ENCODE measurements at places on chromosomes 5 and 9.

DNA sequence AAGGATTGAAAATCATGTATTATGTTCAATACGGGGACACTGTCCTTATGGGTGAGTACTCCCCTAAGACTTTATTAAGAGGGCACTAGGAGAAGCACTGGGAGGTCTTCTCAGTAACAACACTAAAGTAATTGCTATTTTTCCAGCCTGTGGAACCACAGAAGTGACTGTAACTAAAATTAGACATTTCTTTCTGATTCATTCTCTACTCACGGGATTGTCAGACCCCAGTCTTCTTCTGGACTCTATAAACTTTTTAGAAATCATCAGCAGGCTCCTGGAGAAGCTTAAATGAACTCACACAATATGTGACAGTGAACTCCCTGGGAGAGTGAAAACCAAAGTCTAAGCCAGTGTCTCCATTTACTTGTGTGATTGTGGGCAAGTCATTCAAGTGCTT lies 14.5 kb downstream of the TLR4 start:
- no peak for DNase-seq

DNA sequence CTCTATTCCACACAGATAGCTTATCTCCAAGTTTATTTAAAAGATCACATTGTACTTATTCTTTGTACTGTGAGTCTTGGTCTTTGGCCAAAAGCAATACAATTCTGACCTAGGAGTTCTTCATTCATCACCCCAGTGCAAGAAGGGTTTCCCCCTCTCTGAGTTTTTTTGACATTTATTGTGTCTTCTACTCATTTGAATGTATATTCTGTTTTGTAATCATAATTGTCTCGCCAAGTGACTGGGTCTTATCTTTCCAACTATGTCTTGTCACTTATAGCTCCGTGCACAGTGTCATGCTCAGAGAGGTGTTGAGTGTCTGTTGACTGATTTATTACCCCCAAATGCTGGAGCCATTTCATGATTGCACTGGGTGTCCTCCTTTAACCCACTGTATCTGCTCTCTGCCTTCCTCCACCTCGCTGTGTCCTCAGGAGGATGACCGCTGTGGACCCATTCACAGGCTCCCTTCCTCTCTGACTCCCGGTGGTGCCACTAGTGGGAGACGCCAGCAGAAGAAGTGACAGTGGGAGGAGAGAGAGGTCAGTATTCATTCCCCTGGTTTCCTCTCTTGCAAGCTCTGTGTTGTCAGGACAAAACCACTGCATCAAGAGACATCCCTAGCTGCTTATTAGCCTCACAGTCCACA lies 11.2 kb upstream of the TRIO start:
- DNase-seq = no peak

DNA sequence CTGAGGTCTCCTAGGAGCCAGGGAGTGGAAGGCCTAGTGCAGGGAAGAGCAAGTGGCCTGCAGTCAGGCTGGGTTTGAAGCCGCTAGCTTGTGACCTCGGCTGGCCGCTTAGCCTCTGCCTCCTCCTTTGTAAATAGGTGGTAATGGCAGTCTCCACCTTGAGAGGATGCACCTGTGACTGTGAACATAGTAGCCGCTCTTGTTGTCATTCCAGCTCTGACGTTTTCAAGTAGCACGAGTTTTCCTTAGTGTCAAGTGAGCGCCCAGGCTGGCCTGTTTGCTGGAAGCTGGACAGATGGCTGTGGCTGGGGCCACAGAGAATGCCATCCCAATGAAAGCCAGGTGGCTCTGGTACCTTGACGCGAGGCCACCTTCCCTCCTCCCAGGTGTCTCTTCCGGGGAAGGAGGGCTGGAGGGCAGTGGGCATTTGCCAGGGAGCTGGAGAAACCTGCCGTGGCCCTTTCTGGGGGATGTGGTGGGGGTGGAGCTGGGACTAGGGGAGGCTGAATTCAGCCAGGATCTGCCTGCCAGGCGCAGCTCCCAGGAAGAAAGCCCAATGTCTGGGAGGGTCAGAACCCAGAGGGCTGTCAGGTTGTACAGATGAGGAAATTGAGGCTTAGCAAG lies 2.5 kb downstream of the ASS1 start:
- no peak for DNase-seq

DNA sequence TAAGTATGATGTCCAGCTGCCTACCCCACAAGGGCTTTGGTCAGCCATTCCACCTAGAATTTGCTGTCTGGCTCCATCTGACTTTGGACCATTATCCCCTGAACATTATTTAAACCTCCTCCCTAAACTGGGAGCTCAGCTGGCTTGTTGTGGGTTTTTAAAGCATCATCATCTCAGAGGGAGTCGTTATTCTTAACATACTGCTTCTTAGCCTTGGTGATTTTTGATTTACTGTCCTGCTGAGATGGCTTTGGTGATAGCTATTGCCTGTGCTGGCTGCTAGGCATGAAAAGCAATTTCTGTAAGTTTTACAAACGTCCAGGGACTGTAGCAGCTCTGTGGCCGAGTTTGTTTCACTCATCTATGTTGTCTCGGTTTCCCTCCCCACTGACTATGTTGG lies 256.1 kb downstream of the NR3C1 start:
- no peak for DNase-seq

- DNase-seq = no peak
These were observed 50.3 kb downstream of the ARHGAP26 start for GRCh38 chr5:142820447-142820846.

DNA sequence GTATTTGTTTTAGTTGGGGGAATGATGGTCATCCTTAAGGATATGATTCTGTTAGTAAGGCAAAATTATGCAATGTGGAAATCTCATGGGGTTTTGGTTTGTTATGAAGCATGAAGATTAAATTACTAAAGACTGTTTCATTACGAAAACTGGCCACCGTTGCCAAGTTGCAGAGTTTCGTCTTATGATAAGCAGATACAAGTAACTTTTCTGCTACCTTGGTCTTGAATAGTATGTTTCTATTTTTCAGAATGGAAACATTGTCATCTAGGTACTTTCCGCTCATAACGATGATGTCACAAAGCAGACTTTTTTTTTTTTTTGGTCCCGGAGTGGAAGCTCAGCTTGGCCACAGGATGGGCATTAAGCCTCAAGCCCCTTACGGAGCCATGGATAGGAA lies 4.2 kb downstream of the CCNI2 start:
- DNase-seq = peak; percentile 32

- no peak for DNase-seq
These were observed 46.2 kb upstream of the GLRA1 start for GRCh38 chr5:151970885-151971284.

- DNase-seq = no peak
These were observed 6.6 kb upstream of the NCS1 start for GRCh38 chr9:130165579-130165978.

GRCh38 chr5:170087168-170087817 lies 18.4 kb upstream of the FOXI1 start:
- DNase-seq = no peak

GRCh38 chr9:127955294-127956015 lies 17.8 kb upstream of the DPM2 start:
- DNase-seq = peak; percentile 52

GRCh38 chr5:110785356-110785755 lies 46.5 kb downstream of the SLC25A46 start:
- no peak for DNase-seq

- DNase-seq = no peak
These were observed 67.8 kb downstream of the ENTREP1 start for GRCh38 chr9:69392826-69393225.

DNA sequence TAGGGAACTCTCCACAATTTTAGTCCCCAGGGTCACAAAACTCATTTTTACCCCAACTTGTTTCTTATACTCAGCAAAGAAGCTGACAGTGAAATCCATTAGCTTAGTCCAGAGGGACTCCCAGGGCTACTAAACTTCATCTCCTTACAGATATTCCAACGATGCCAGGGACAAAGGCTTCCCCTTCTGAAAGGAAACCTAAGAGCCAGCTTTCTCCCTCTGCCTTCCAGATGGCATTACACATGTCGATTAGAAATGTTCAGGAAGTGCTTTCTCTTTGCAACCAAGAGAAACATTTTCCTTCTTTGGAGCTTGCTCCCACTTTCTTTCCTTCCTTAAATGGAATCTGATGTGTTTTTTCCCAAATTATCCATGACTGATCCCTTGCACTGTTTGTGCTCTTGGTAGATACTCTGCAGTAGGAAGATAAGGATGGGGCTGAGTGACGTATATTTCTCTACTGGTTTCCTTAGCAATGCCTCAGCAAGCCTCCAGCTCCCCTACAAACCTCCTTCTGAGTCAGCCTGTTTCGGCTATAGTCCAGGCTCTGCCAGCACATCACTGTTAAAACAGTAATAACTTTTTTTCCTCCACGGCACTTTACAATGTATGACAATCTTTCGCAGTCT lies 43.0 kb upstream of the HTR4 start:
- DNase-seq = no peak

DNA sequence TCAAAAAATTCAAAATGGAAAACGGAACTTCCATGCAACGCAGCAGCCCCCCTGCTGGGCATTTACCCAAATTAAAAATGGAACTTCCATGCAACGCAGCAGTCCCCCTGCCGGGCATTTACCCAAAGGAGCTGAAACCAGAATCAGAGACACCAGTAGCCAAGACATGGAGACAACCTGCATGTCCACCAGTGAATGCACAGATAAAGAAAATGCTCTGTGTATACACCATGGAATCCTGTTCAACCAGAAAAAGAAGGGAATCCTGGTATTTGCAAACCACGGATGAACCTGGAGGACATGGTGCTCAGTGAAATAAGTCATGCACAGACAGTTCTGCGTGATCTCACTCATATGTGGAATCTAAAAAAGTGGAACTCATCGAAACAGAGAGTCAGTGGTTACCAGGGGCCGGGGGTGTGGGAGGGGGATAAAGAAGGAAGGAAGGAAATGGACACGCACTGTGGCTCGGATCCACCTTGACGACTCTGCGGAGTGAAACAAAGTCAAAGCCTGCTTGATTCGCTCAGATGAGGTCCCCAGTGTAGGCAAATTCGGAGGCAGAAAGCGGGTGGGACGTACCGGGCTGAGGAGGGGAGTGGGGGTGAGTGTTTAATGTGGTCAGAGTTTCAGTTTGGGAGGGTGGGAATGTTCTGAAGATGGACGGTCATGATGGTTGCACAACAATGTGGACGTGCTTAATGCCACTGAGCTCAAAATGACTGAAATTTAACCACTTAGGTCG lies 40.2 kb upstream of the EXOC3 start:
- DNase-seq = no peak

GRCh38 chr5:10019236-10019635 lies 230.5 kb downstream of the ATPSCKMT start:
- DNase-seq = no peak

DNA sequence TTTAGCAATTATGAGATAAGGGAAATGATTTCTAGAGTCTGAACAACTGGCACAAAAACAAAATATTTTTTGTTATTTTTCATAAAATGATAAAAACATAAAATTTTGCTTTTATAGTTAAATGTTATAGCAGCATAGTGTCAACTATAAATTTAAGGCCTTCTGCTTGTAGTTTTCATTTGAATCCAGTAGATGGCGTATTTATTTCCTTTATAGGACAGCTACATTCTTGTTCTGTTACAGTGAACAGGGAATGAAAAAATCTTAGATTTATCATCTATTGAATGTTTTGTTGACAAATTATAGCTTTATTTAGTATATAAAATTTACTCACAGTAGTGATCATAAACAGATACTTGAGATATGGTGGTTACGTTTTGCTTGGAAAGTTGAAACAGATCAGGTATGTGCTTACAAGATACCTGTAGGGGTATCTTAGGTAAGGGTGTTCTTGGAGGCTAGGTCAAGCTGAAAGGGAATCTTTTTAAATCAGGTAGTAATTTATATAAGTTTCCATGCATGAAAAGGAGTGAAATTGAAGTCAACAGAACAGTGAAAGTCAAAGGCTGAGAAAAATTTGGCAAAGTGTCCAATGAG lies 239.3 kb upstream of the GRIN3A start:
- no peak for DNase-seq

DNA sequence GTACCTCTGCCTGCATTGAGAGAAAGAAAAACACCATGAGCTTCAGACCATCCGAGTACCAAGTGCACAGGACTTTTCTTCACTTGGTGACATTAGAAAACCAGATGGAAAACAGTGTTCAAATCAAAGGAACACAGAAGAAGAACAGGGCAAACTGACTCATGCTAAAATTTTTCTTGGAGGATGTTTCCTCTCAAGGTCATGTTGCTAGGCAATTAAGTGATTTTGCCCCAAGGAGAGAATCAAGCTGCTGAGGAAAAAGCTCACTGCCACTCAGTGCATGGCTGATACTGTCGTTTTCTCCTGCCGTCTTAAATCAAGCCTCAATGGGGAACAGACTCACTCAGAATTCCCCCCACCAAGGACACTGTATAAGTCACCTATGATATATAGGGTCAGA lies 57.9 kb upstream of the SIMC1 start:
- no peak for DNase-seq

DNA sequence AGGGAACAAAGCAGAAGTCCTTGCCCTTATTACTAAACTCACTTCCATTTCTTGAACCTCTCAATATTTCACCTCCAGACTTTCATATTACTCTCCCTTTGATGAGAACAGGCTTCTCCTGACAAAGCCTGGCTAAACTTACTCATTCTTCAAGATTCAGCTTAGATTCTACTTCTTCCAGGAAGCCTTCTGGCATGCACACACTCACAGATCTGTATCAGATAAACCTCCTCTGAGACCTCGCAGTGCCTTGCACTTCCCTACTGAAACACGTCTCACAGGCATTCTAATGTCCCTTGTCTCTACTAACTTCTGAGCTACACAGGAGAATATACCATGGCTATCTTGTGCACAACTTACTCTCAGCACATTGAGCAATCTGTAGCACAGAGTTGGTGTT lies 16.6 kb upstream of the PAPPA start:
- no peak for DNase-seq

GRCh38 chr5:169356181-169356580 lies 55.2 kb upstream of the SLIT3 start:
- DNase-seq = no peak

DNA sequence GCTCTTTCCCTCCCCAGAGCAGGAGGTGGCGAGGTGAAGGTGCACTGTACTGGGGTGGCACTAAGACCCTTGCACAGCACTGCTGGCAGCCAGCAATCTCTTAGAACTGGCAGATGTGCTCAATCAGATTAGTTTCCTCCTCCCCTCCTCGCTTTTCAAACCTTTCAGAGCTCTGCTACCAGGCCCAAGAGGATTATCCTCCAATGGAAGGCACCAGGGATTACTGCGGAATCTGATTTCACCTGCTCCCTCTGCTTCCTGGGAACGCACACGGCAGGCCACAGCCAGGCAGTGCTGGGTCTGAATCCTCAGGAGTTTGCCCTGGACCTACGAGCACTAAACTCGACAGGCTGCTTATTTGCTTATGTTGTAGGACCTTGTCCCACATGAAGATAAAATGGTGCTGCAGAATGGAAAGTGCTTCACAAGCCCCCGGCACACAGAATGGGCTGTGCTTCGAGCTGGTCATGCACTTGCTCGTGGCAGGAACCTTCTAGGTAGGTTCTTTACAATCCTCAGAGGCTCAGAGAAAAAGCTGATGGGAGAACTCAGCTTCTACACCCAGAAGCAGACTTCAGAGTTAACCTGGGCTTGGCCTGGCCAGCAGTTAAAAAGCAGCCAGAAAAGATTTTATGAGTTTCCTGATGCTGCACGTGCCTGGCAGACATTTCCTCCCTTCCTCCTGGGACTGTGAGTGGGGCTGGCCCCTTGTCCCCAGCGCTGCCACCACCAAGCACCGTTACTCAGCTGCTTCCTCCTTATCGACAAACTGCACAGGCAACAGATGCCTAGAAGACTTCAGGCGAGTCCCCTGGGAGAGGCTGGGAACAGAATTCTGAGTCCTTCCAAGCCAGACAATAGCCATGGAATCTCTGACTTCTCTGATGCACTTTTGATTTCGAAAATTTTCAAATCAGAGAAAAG lies 33.1 kb downstream of the FABP6 start:
- no peak for DNase-seq

Data from activated CD4-positive, alpha-beta T cell treated with anti-CD3 and anti-CD28 coated beads, Interleukin-2, amount 50 U/mL, for 24 hours (primary cell).